ENCODE measurements at places on chromosomes 6 and 20.
A peak's percentile ranks its signal among the peaks of the same experiment; 100 is the strongest.

DNA sequence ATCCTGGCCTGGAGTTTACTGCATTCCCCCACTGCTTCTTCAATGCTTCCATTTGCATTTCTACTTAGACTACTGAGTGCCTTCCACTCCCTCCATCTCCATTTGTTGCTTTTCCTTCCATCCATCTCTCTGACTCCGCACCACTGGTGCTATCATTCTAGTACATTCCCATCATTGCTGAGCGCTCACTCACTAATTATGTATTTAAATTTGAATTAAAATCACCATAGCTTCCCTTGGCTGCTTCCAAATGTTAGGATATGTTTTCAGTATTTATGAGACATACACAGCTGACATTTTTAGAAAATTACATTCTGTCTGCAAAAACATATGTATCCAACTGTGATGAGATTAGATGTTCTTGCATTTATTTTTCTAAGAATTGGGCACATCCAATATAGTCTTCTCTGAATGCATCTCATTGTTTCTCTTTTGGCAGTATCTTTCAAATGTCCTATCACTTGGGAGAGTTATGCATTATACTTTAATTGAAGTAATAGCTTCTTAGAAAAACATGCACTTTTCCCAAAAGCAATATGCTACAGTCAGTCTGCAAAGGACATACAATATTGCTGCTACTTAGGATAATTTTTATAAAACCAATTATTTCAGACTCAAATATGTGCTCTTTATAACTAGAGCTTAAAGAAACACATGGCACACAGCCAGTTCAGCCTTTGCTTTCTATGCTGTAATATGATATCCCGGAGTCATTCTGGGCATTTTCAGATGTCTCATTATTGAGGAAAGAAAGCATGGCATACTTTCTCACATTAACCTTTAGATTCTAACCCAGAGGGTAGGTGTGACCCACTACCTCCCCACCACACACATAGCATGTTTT is 12.1 kb upstream of the COL21A1 start:
- DNase-seq, result no peak

GRCh38 chr20:14947946-14948345 is 610.5 kb upstream of the FLRT3 start:
- no peak for DNase-seq

DNA sequence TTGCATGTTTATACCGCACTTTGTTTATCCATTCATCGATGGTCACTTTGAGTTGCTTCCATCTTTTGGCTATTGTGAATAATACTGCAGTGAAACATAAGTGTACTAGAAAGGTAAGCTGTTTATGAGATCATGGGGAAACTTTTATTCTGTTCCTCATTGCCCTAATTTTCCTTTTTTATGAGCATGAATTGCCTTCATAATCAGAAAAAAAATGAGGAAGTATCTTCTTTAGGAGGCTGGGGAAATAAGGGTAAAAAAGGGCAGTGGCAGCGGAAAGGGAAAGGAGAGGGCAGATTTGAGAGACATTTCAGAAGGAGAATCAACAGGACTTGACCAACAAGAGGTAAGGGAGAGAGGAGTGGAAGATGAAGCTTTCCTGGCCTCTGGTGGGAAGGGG is 14.3 kb upstream of the SERINC3 start:
- DNase-seq, result no peak

DNA sequence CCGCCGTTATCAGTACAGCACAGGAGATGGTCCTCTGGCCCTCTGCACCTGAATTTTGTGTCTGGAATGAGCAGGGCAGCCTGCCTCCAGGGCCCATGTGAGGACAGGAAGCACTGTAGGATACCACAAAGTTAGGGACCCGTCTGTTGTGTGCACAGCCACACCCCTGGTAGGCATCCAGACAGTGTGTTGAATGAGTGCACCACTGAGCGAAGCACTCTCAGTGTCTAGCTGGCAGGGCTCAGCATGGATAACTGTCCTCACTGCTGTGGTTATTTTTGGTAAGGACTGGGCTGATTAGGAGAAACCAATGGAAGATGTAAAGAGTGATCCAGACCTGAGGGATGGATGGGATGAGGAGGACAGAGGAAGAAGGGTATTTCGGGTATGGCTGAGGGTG is 178.7 kb downstream of the CLIC5 start:
- DNase-seq, result no peak

DNA sequence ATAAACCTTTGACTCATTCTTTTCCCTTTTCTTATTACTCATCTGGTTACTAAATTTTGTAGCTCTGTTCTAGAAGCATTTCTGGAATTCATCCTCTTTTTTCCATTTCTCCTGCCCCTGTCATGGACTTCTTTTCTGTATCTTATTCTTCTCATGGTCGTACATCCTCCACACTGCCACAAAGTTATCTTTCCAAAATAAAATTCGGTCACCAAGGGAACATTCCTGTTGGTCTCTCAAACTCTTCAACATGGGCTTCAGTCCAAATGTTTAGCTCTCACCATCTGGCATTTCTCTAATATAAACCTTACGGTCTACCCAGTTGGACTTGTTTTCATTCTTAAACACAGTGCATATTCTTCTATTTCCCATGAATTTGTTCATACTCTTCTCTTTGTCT is 428.8 kb upstream of the ID4 start:
- DNase-seq, result no peak

- no peak for DNase-seq
Observed at GRCh38 chr6:127963495-127963894, 62.6 kb upstream of the THEMIS start.

DNA sequence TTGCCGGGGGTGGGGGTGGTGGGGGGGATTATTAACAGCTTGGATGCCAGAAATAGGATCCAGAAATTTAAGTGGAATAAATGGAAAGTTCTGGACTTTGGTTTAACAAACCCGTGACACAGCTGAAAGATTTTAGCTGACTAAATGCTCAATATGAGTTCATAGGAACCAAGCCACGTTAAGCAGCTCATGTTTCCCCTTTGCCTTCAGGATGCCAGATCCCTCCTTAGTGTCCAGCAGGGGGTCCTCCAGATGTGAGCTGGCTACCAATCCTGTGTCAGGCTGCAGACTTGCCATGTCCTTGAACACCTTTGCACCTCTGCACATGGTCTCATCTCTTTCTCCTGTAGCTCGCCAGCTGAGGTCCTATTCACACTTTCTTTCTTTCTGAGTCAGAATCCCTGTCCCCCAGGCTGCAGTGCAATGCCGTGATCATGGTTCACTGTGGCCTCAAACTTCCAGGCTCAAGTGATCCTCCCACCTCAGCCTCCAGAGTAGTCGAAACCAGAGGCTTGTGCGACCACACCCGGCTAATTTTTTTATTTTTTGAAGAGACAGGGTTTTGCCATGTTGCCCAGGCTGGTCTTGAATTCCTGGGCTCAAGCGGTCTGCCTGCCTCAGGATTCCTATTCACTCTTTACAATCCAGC is 133.3 kb upstream of the ARMC2 start:
- no peak for DNase-seq

- DNase-seq, result no peak
Observed at GRCh38 chr6:153957394-153957793, 81.6 kb upstream of the OPRM1 start.

- no peak for DNase-seq
Observed at GRCh38 chr20:46120136-46120535, 2.0 kb downstream of the CD40 start.

DNA sequence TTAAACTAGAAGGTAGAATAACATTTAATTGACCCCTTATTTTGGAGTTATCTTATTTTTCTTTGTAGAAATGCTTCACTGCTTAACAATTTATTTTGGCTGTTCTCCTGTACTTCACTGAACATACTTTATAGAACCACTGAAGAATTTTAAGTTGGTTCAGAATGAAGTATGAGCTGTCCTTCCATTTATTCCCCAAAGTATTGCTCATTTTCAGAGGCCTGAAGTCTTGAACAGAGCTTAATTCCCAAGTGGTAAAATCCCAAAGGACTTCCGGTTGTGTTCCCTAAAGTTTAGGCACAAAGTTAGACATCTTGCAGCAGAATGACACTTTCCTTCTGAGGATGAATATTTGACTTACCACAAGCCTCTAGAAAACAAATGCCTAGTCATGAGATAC is 233.3 kb downstream of the TINAG start:
- no peak for DNase-seq

- peak; percentile 56 for DNase-seq
Observed at GRCh38 chr6:43455531-43456428, at the start of gene DLK2. Gene DLK2 (minus strand): TSS chr6:43455548. CDS start chr6:43454825, 723 bp downstream.

DNA sequence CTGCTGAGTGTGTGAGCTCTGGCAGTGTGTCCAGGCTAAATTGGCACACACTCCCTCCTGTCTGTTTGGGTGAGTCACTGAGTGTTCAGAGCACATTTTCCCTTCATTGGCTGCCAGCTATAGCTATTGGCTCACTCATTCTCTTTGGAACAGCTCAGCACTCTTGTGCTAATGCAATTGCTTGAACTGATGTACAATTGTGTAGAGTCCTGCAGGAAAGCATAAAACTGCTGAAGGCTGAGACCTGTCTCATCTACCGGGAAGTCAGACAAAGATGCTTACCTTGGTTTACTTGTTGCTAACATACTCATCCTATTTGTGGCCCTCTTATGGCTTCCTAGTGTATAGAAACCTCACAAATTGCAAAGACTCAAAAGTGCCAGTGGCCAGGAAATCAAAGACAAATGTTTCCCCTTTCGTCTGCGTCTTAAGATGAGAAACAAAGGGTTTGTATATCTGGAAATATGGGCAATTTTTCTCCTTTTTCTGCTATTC is 351.0 kb downstream of the BCKDHB start:
- DNase-seq, result no peak

DNA sequence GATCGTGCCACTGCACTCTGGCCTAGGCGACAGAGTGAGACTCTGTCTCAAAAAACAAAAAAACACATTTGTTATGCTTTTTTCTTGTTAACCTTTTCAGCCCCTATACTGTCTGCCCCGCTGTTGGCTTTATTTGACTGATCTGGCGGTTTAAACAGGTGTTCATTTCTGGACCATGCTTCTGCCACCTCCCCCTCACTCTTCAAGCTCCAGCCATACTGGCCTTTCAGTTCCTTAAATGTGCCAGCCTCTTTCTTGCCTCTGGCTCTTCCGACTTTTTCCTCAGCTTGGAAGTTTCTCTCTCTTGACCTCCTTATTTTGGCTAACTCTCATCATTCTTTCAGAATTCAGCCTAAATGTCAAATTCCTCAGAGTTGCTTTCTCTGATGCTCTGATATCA is 35.2 kb upstream of the TXLNB start:
- DNase-seq, result no peak

- peak; percentile 36 for DNase-seq
Observed at GRCh38 chr6:144675231-144675861, 390.2 kb downstream of the UTRN start.

DNA sequence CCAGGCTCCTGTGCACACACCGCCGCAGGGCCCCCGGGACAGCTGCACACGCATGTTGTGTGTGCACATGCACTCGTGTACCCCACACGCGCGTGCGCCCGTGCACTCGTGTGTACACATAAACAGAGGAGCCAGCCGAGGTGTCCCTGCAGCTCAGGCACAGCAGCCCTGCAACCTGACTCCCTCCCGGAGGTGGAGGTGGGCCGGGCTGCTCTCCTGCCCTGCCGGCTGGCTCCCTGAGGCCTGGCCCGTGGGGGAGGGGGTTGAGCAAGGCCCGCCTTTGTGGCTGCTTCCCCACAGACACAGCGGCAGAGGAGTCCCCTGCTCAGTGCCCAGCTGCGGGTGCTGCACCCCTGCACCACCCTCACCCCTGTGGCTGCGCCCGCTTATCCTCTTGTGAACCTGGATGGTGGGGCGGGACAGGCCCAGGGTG is 624 bp downstream of the RBBP8NL start:
- DNase-seq, result no peak

DNA sequence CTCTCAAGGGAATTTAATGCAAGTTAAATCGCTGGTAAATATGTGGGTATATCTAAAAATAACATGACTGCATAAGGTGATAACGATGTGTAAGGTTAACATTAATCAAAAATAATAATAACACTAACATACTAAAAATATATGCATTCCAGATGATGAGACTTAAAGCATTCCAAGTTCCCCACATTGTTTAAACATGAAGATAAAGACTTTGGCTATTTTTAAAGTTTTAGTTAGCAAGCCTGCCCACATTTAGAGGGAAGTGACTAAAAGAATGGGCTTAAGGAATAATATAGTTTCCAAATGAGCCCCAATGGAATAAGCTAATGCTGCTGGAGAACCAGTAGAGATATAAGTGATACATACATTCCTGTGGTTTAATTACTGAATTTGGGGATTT is 941.3 kb downstream of the TBC1D32 start:
- no peak for DNase-seq

DNA sequence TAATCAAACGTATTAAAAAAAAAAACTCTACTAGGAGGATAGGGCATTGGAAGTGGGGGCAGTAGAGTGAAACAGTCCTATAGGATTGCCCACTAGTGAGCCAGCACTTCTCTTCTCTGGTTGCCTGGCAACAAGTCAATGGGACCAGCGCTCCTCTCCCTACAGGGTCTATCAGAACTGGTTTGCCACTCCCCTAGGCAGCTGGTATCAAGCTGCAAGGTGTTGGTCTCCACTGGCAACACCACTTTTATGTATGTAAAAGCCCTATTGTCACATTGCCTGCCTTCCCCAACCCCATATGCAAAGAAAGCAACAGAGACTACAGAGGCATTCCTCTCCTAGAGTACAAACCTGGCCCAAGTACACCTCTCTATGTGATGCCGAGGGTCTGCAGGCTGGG is 166.9 kb upstream of the MCHR2 start:
- no peak for DNase-seq

- no peak for DNase-seq
Observed at GRCh38 chr6:44829836-44830235, 442.3 kb downstream of the CDC5L start.

DNA sequence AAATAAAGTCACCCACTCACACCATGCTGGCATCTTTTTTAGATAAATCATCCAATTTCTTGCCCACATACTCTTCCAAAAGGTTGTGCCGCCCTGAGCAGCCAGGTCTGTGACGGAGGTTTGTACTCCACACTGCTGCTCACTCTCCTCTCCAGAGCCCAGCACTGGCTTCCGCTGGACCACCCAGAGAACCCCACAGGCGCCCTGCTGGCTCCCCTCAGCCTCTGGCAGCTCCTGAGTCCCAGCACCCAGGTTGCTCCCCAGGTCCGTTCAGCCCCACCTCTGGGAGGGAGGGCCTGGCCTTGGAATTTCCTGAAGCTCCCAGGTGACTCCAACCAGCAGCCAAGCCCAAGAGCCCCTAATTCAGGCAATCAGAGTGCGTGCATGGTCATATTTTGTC is 131.7 kb upstream of the CST7 start:
- DNase-seq, result no peak

DNA sequence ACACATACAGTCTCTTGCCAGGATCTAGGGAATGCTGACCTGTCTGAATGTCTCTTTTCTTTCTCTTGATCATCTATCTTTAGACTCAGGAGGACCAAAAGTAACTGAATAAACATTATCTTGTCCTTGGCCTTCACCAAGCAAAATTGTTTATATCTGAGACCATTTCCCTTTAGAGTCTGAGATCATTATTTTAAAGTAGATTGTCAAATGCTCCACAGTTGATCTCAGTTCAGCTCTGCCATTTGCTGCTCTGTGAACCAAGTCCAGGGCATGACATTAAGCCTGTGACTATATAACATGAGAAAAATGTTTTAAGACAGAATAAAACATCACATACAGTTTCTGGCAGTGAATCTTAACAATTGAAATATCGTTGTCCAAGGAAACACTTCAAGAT is 148.3 kb upstream of the NRSN1 start:
- no peak for DNase-seq
